ENCODE measurements at places on chromosomes 4 and X.

- no peak for DNase-seq
Observed at GRCh38 chr4:76447393-76447851, 12.4 kb downstream of the SHROOM3 start.

DNA sequence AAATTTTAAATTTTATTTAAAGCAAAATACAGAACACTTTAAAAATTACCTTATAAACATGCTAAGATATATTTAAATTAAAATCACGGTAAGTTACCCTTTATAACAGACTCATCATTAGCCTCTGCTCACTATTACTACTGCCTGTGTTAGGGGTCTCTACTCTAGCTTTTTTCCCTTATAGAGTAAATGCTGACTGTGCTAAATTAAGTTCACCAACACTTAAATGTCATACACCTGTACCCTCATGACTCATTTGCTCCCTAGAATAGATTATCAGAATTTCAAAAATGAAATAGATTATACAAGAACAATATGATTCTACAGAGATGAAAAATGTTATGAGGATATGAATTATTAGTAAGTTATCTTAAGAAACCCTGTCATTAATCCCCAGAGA is 131.1 kb upstream of the INPP4B start:
- no peak for DNase-seq

- DNase-seq = no peak
Observed at GRCh38 chrX:140141444-140142029, 176.2 kb upstream of the CXorf66 start.

DNA sequence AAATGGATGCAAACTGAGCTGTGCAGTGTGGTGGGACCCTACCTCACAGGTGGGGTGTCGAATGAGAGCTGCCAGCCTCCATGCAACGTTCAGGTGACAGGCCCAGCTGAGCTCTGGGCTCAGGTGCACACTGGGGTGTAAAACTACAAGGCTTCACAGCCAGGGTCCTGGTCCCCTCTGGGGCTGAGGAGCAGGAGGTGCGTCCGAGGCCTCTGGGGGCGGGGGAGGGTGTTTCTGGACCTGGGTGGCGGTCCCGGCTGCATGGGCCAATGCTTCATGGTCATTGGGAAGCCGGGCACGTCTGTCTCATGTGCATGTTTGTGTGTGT is 26.5 kb upstream of the SORCS2 start:
- DNase-seq = no peak

- DNase-seq = no peak
Observed at GRCh38 chr4:26217961-26218676, 102.7 kb upstream of the RBPJ start.

DNA sequence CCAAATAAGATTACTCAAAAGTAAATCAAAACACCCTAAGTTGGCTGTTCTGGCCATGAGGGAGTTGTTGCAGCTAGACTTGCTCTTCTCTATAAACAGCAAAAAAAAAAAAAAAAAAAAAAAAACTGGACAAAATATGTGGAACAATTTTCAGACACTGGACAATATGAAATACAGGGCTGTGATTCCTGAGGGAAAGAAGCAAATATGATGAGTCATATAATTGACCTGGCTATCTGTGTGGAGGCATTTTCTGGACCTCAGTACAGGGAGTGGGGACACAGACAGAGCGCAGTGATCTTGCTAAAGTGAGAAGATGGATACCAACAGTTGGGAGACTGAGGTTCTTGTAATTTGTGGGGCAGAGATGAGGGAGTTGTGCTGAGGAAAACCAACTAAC is 192.0 kb upstream of the HAND2 start:
- DNase-seq = no peak

DNA sequence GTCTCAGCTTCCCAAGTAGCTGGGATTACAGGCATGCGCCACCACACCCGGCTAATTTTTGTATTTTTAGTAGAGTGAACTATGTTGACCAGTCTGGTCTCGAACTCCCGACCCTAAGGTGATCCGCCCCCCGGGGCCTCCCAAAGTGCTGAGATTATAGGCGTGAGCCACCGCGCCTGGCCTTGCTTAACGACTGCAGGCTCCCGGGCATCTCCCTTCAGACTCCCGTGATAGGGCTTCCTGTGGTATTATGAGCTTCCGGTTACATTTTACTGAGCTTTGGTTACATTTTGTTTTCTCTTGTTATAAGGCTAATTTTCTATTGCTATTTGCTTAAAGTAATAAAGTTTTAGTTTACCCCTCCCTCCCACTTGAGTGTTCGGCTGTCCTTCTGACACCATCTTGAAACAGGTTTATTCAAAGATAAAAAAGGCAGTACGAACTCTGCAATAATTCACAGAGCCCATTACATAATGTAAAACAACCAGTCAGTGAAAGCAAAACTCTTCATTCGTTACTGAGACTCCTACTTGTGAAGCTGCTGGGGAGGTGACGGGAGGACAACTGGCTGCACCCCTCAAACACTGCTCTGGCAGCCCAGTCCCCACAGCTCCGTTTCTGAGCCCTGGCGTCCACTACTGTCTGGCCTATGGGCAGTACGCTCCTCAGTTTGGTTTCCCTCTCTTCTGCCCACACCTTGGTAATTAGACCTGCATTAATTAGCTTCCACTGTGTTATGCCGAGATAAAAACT is 795.7 kb upstream of the SLIT2 start:
- DNase-seq = no peak

- no peak for DNase-seq
Observed at GRCh38 chr4:184156163-184156920, 61.3 kb downstream of the ENPP6 start.

GRCh38 chrX:129641469-129641868 is 13.3 kb downstream of the APLN start:
- DNase-seq = no peak

DNA sequence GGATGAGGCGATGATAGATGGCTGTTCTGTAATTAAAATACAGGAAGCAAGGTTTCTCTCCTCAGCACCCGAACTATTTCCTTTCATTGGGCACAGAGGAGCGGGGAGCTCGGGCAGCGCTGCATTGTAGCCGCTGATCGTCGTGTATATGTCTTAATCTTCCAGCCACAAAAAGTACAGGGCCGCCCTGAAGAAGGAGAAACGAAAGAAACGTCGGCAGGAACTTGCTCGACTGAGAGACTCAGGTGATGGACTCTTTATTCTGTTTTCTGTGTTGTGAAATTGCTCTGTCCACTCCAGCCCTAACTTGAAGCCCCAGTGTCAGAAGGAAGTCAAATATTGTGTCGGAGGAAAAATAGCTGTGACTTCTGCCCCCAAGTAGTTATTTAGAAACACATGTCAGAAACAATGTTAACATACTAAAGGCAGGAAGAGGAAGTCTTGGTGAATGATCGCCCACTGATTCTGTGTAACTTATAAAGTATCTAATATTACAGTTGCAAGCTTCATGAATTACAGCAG is 546 bp downstream of the ZRSR2 start:
- no peak for DNase-seq

- no peak for DNase-seq
Observed at GRCh38 chr4:98444371-98444770, 183.2 kb downstream of the RAP1GDS1 start.

DNA sequence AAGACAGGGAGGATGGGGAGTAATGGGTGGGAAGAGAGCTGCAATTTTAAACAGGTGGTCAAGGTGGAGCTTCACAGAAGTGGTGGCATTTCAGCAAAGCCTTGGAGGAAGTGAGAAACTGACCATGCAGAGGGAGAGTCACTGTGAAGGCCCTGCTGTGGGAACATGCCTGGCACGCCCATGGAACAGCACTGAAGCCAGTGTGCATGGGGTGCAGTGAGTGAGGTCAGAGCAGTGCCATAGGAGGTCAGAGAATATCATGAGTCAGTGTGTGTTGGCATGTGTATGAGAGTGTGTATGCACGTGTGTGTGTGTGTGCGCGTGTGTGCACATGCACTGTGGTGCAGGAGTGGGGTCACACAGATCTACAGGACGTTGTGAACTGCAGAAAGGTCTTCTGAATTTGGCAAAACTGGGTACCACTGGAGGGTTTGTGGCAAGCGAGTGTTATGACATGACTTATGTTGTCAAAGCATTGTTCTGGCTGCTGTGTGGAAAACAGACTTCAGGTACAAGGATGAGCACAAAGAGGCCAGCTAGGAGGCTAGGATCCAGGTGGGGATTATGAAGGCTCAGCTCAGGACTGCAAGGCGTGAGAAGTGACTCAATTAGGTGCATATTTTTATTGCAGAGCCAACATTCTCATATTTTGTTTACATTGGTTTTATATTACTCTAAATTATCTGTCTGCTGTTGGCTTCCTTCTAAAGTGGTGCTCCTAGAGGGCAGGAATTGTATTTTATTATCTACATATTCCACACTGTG is 34.0 kb downstream of the ZNF827 start:
- no peak for DNase-seq

DNA sequence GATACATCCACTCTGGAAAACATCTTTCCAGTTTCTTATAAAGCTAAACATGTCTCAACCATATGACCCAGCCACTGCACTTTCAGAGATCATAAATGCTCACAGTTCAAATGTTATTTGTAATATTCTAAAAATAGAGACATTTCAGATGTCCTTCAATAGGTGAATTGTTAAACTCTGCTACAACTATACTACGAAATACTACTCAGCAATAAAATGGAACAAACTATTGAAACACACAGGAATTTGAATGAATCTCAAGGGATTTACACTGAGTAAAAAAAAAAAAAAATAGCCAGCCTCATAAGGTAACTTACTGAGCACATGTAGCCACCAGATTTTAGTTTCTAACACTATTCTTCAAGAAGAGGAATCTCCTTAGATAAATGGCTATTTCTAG is 253.9 kb downstream of the PCDH18 start:
- no peak for DNase-seq

DNA sequence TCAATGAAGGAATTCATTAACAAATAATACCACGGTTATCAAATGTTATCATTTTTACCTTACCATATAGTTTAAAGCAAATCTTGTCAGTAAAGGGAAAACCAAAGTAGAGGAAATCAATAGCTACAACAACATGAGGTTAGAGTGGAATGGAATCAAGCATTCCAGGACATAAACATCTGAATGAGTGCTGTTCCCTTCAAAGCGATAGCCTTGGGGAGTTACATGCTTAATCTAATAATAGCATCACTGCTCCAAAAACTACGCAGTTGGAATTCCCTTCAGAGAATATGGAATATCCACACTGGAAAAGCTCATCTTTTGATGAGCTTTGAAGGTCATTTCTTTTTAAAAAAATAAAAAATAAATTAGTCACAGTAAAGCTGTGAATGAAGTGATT is 31.2 kb downstream of the PDE5A start:
- peak; percentile 5 for DNase-seq

GRCh38 chr4:1047106-1047975 is 35.9 kb downstream of the FGFRL1 start:
- no peak for DNase-seq
